Progenitor cell of endocrine pancreas (in vitro differentiated cells): ENCODE measurements at places on chromosomes 5 and 9.

DNA sequence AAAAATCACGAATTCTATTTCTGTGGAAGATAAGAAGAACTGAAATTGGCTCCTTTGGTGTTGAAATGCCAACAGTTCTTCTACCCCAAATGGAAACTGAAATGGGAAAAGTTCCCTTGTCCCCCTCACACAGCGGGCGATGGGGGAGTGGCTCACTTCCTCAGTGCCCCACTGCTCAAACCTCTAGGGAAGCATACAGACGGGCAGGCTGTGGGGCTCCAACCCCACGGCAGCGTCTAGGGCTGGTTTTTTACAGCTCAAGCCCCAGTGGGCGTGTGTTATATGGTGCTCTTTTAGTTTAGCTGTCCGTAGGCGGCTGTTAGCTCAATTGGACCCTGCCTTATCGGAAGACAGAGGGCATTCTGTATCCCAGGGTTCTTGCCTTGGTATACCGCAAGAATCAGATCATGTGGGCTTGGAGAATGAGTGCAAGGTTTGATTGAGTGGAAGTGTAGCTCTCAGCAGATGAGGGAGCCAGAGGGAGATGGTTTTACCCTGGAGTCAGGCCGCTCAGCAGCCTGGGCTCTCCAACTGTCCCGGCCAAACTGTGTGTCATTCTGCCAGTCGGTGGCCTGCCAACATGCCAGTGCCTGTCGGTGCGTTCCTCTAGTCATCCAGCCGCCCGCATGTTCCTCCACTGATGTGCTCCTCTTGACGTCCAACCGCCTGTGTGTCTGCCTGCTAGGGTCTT, 166.3 kb upstream of the ZNF608 start:
- no peak for DNase-seq

DNA sequence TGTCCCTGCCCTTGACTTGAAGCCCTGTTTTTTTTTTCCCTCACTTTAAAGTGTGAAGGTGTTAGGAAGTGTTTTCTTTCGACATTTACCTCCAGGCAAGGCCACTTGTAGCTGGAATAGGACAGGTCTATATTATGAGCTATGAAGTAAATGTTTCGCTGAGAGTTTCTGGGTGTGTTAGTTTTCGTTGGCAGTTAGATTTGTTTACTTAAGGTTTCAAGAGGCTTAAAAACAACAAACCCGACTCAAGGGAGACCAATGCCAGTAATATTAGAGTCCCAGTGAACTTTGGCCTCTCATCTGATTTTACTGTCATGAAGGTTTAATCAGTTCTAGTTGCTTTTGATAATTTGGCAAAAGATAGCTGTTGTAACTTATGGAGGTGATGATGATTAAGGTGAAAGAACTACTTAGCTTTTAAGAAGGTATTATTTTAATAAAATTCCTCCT, 25.2 kb downstream of the OCLN start:
- DNase-seq: no peak

DNA sequence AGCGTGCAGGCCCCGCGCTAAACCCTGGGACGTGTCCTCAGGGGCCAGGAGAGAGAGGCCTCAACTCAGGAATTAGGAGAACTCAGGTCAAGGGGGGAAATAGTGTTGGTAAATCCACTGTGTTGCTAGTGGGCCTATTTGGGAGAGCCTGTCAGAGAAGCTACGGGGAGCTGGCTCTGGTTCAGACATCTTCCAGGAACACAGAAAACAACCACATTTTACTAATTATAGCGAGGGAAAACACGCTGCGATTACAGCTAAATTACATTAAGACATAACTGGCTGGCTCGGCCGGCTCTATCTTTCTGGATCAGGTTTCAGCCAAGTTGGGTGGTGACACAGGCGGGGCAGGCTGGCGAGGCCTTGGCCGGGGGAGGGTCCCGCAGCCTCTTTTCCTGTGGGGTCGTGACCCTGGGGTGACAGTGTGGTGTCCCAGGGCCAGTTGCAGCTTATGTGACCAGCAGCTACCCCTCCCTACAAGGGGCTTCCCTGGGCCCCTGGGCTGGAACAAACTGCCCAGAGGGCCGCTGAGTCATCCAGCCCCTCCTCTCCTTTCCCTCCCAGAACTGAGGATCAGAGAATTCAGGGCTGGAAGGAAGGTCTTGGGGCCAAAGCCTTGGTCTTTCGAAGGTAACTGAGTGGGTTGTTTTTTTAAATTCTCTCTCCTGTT, 75.1 kb downstream of the FGF18 start:
- no peak for DNase-seq

- no peak for DNase-seq
Measured at GRCh38 chr9:104885818-104886709, 41.9 kb downstream of the ABCA1 start.

- DNase-seq: no peak
Measured at GRCh38 chr5:151259931-151260330, 6.9 kb downstream of the GM2A start.

- no peak for DNase-seq
Measured at GRCh38 chr5:38595132-38595745, 38.8 kb upstream of the LIFR start.

- DNase-seq: no peak
Measured at GRCh38 chr5:67187006-67187715, 9.4 kb downstream of the CD180 start.

DNA sequence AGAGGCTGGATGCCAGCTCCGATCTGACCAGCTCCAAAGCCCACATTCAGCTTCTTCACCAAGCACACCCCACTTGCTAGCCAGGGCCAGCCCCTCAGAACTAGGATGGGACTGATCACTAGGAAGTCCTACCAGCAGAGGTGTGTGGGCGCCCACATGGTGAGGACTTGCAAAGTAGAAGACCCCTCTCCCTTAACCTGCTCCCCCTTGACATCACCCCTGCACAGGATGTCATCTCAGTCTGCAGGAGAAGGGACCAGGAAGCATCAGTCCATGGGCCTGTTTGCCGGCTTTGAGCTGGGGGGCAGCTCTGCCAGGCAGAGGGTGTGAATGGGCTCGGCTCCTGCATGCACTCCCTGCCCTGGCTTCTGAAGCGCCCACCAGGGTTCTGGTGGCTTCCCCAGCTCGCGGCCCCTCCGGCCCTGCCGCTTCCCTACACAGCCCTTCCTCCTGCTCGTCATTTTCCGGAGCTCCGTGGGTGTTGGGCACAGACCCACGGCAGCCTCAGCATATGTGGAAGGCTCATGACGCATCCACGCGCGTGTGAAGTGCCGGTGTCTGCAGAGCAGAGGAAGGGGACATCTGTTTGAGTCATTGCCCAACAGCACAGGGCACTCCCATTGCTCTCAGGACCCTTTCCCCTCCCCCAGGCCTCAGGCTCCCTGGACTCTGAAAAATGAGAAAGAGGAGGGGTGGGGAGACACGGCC, 3.7 kb upstream of the FAM78A start:
- no peak for DNase-seq

DNA sequence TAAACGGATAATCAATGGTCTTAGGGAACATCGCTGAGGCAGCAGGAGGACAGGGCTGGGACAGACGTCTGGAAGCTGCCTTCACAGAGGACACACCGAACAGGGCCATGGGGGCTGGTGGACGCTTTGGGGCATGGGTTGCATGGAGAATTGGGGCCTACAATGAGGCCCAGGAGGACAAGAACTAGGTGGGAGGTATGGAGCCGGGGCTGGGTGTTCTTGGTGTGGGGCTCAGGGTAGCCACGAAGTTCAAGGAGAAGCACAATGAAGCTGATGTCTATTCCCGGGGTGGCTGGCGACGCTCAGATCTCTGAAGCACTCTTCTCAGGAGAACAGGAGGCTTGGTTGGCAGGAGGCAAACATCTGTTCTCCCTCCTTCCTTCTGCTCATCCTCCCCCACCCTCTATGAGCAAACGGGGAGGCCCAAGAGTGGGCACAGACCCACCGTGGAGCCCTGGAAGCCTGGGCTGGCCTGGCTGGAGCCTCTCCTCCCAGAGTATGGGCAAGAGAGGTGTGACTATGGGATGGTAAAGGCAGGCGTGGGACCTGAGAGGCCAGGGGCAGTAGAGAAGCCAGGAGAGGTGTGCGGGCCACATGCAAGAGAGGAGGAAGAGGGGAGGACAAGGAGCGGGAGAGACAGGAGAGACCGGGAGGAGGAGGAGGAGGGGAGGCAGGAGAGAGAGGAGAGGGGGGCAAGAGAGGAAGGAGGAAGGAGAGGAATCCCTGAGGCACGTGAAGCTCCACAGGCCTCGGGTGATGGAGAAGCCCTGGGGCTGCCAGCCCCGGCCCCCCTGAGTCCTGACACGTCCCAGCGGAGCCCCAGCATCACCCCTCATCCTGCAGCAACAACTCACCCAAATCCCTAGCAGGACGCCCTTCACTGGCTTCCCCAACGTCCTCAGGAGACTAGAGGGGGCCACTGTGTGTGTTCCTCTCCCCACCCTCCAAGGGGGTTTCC, 159.1 kb downstream of the OLFM1 start:
- DNase-seq: no peak

GRCh38 chr5:1257363-1257762, 32.2 kb downstream of the SLC6A18 start:
- no peak for DNase-seq

- no peak for DNase-seq
Measured at GRCh38 chr9:98823666-98824334, 16.3 kb downstream of the GALNT12 start.

GRCh38 chr5:170141636-170142035, 35.9 kb downstream of the FOXI1 start:
- DNase-seq: no peak

DNA sequence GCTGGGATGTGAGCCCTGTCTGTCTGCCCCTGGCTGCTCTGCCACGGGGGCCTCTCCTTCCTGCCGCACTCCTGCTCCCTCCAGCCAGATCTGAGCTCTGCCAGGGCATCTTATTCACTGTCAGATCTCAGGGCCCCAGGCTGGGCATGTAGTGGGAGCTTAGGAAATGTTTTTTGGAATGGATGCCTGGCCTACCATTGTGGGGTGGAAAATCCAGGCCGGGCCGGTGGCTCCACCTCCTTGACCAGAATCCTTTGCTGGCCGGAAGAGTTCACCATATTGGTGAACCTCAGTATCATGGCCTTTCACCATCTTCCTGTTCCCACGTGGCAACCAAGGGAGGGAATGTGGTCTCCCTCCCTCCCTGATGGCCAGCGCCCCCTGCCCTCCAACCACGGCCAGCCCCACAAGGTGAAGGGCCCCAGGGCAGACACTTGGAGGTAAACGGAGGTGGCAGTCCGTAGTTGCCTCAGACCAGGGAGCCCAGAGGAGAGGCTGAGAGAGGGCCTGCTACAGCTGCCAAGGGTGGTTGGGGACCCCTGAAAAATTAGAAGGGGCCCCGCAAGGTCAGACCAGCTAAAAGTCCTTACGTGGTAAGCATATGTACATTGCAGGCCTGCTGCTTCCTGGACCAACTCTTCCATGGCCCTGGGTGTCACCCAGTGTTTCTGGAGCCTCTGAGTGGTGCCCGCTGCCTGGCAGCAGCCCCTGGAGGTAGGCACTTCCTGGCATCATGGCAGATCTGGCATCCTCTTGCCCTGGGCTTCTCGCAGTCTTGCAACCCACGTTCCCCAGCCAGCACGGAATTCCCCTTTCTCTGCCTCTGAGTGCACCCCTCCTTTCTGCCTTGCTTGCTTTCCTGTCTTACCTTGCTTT, 153.3 kb downstream of the RGS3 start:
- no peak for DNase-seq

- DNase-seq: no peak
Measured at GRCh38 chr5:58961631-58962280, 378.9 kb downstream of the RAB3C start.

DNA sequence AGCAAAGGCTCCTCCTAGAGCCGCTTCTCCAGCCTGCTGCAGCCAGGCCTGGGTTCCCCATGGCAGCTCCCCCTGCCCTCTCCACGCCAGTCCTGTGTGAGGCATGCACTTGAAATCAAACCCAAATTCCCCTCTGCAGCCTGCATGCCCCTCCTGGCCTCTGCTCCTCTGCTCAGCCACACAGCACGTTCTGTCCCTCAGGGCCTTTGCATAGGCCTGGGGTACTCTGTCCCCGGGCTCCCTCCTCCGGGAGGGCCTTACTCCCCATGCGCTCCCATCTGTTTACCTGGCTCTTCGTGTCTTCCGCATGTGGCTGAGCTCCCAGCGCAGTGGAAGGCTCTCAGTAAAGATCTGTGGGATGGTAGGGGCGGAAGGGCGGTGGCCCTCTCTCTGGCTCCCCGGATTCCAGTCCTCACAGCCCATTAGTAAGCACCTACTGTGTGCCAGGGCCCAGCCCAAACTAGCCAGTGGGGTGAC, 203.5 kb upstream of the IER5L start:
- DNase-seq: no peak

- no peak for DNase-seq
Measured at GRCh38 chr5:159094745-159095144, 5.0 kb downstream of the EBF1 start.

GRCh38 chr9:72044095-72044494, 16.3 kb downstream of the C9orf57 start:
- DNase-seq: no peak

- DNase-seq: no peak
Measured at GRCh38 chr9:33645706-33646105, 121.7 kb downstream of the ANKRD18B start.

GRCh38 chr9:81578606-81579005, 110.7 kb downstream of the TLE1 start:
- no peak for DNase-seq

DNA sequence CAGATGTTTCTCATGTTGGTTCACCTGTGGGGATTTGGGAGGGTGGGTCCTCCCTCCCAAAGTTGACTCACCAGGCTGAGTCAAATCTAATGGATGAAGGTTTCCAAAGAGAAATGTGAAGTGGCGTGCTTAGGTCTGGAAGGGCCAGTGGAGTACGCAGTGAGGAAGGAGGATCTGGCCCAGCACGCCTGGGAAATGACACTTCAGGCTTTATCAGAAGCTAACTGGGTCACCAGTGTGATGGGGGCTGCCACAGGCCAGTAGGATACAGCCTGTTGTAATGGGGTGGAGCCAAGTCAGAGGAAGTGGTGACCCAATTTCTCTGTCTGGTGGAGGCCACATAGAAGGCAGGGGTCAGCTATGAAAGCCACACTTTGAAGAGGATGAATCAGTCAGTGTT, 18.0 kb downstream of the POLR1E start:
- DNase-seq: no peak

DNA sequence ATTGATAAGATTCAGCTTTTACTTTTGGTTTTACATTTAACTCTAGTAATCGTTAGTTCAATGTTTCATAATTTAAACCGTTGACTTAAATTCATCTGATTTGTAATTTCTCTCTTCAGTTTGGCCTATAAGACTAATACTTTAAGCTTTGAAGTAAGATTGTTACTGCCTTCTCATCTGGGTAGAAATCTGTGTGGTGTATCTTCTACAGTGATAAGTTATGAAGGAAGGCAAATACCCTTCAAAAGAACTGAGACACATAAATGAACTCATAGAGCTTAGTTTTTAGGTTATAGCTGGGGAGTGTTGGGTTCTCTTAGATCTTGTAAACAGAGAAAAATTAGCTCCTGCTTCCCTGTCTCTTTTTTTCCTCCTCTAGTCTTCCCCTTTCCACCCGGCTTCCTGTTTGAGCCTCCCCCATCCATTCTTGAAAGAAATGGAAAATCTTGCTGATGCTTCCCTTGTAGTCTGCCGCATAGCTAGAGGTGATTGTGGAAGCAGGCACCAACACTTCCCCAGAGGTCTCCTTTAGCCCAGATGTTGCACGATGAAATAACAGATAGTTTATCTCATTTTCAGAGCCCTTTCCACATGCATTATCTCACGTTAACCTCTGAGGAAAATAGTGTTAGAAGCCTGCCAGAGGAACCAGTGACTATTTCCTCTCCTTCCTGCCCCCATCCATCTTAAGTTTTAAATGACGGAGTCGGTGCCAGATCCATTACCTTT, 2.0 kb upstream of the F2RL2 start:
- no peak for DNase-seq

- DNase-seq: no peak
Measured at GRCh38 chr5:82886911-82887310, 190.3 kb downstream of the TMEM167A start.
